MV-4-11 (cell line): ENCODE measurements at places on chromosomes 2 and 18.

DNA sequence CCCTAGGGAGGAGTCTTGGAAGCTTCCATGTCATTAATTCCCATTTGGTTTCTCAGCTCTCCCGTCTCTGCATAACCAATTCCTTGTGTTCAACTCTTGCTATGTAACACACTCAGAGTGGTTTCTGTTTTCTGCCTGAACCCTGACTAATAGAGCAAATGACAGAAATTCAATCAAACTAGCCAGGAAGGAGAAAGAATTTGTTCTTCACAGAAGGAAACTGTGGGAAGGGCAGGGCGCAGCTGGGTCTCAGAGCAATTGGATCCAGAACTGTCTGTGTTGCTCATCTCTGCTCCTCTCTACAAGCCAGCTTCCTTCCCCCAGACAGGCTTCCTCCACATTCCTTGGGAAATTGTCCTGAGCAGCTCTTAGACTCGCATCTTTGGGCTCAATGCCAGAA, 269.8 kb downstream of the TNS1 start:
- DNase-seq = no peak

- no peak for DNase-seq
Observed at GRCh38 chr2:88165332-88166003, 4.7 kb upstream of the THNSL2 start.

DNA sequence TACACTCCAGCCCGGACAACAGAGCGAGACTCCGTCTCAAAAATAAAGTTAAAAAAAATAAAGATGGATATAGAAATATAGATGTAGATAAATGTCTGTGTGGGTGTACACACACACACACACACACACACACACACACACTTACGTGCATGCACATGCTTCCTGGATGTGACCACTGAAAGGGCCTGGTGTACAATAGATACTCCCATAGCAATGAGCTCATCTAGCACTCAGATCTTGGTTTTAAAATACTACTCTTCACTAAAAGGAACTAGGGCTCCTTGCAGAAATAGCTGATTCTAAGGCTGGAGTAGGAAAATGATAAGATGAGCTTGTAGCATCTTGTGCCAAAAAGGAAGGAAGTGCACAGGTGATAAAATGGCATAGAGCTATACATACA, 39.1 kb downstream of the ROCK2 start:
- peak; percentile 24 for DNase-seq

GRCh38 chr2:36485521-36485920, 112.4 kb downstream of the FEZ2 start:
- no peak for DNase-seq

DNA sequence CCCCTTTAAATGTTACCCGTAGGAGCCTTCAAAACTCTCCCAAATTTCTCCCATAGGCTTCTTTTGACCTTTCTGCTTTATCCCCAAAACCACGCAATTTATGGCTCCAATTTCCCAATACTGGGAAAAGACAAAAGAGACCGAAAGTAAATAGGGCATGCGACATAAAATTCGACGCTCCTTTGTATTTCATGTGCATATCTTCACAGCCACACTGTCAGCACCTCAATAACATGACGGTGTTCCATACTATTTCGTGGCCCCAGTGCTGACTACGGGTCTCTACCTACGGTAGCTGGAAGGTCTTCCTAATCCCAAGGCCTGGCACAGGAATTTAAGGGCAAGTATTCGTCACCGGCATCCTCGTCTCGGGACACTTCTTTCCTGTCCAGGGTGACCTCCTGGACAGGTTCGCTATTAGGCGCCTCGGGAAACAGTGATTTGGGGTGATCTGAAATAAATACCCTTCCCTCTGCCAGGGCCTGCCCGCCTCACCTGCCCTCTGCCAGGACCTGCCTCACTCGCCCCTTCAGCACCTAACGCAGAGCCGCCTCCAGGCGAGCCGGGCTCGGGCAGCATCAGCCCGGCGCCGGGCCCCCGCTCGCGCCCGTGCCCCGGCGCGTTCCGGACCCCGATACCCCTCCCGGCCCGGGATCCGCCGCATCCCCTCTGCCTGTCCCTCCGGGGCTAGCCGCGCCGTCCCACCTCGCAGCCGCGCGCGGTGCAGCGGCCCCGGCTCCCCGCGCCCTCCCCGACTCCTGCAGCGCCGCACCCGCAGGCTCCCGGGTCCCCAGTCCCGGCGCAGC, 680 bp downstream of the DTNB start:
- no peak for DNase-seq

DNA sequence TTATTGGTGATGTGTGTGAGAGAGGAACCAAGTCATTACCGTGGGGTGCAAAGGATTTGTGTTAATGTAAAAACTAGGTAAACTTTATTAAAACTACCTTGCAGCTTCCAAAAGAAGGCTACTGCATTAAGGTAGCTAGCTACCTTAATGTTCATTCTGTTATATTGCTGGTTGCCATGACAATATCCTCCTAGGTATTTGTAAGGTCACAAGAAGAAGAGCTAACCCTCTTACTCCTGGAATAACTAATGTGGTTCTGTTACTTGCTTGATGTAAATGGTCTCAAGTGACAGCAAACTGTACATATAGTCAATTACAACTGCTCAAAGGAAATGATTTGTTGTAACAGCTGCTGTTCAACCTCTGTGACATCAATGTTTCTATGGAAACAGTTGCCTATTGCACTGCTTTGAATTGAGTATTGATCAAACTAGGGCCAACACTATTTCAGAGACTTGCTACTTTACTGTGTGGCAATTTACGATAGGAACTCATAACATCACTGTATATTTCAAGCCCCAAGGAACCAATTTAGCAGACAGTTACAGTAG, 319.8 kb upstream of the HNRNPA3 start:
- no peak for DNase-seq

DNA sequence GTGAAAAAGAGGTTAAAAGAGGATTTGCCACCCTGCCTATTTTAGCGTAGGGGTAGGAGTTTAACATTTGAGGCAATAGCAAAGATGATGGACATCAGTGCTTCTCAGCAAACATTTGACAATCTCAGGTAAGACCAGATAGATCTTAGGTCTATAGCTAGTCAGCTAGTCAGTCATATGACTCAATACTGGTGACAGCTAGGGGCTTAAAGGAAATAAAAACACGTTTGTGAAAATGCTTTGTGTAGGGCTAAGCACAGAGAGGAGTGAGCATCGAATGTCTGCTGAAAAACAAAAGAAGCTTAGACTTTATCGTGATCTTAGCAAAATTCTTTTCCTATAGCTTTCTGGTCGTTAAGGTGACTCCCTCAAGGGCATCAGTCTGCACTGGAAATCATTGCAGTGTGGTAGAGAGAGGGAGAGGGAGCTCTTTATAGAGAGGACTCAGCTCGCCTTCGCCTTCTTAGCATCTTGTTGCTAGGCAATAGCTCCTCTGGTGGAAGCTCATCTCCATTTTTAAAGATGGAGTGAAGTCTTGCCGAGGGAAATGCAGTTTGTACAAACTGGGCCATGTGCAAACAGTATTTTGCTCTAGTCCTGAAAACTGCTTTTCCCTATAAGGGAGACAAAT, 62.8 kb upstream of the SLC38A11 start:
- DNase-seq = no peak

DNA sequence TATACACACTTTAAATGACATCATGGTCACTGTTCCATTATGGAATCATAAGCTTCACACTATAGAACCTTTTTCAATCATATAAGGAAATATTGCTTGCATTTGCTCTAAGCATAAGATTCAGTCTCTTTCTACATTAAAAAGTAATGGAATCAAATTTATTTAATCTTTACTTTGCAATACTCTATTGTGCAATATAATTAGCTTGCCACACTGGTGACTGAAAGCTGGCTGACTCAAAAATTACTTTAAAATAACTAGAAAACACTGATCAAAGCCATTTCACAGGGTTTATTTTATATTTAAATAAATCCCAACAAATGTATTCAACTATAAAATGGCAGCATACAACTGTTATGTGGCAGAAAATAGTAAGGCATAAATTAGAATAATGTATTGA, 13.2 kb upstream of the ORC2 start:
- DNase-seq = no peak

DNA sequence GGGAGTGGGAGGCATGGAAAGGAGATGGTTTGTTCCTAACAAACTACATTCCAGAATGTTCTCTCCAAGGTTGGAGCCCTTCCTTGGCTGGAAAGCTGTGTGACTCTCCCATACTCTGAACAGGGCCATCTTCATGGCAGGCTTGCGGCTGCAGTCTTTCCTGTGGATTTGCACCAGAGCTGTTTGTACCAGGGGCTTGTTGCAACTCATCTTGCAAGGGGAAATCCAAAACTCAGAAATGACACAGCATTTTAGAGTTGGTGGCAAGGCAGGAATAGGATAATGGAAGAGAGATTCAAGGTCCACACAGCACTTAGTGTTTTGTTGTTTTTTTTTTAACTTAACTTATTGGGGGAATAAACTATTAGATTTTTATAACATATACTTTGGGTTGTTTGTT, 73.7 kb upstream of the ZNF516 start:
- peak; percentile 32 for DNase-seq

DNA sequence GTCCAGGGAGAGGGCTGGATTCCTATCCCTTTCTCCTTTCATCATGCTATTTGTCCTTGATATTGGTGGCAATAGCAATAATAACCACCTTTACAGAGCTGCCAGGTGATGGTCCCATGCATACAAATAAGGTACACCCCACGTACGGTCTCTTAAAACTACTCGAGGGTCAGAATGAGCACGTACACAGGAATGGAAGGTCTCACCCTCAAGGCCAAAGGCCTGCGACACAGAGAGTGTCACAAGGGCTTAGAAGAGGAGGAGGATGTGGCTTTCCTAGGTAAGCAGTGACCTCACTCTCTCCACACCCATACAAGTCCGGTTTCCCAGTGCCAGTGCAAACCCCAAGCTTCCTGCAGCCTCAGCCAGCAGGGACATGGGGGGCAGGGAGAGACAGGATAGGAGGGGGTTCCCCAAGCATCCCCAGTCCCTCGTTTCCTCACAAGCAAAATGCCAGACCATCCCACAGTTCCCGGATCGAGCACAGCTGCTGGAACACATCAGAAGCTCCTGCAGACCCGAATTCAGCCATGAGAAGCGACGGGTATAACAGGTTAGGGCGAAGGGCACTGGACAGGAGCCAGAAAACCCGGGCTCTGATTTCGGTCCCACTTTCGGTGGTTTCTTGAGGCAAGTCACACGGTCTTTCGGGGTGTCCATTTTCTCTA, 49.2 kb downstream of the PLB1 start:
- DNase-seq = no peak

- no peak for DNase-seq
Observed at GRCh38 chr2:52034706-52035105, 1002.8 kb upstream of the NRXN1 start.

DNA sequence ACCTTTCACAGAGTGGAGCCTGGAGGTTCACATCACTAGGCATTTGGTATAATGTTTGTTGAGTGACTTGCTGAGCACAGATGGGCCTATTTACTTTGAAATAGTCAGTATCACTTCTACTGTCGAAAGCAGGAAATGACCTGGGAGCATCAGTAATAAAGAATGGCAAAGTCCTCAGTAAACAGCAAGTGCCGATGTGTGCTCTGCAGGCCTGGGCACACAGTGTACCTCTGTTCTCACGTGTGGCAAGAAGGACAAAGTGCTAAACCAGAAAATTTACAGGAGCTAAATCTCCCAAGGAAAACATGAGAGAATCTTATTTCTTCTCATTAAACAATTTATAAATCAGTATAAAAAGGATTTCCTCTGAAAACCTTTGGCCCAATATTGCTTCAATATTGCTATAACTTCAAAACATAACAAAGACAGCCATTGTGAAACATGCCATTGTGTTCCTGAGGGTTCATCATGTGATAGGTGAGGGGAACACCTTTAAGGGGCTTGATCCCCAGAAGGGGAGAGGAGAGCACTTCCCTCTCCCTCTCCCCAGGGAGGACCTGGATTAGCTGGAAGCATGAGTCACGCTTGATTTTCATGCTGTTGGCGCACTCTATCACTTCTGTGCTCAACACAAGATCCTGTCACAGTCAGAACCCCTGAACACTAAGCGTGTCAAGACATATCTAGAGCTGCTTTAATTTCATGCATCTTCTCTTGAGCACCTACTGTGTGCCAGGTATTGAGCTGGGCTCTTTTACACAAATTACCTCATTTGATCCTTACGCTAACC, 131.5 kb upstream of the SMAD2 start:
- DNase-seq = no peak

GRCh38 chr18:8366656-8367055, 242.6 kb upstream of the RAB12 start:
- DNase-seq = no peak

- no peak for DNase-seq
Observed at GRCh38 chr2:62194558-62195420, 1.1 kb upstream of the B3GNT2 start.

GRCh38 chr2:224126003-224126402, 86.9 kb upstream of the SERPINE2 start:
- no peak for DNase-seq

DNA sequence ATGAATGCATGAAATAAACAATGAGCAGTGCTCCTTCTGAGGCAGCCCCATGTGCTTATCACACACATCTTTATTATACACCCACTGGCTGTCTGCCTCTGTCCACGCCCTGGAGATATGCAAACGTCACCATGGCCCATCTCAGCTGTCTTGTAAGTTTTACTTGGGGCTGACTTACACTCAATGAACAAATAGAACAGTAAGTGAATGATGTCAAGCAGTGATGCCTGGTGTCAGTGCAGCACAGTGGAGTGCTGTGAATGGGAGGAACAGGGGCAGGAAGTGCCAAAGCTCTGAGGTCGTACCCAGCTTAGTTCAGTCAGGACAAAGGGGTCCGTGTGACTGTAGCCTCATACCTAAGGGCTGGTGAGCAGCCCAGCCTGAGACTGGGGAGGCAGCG, 659.5 kb upstream of the HS6ST1 start:
- no peak for DNase-seq

- DNase-seq = peak; percentile 22
Observed at GRCh38 chr2:121722479-121722878, 14.2 kb downstream of the NIFK start.
